Activated T-helper 1 cell treated with Interleukin-2 at 50 U/mL for 16 hours (primary cell): ENCODE measurements at places on chromosomes 16 and 17.
A peak's percentile ranks its signal among the peaks of the same experiment; 100 is the strongest.

- no peak for DNase-seq
Measured at GRCh38 chr17:17303847-17304490, 796 bp downstream of the NT5M start.

- no peak for DNase-seq
Measured at GRCh38 chr17:68908045-68908444, 47.1 kb downstream of the ABCA8 start.

- DNase-seq = no peak
Measured at GRCh38 chr16:27894386-27894785, 169.1 kb downstream of the GSG1L start.

DNA sequence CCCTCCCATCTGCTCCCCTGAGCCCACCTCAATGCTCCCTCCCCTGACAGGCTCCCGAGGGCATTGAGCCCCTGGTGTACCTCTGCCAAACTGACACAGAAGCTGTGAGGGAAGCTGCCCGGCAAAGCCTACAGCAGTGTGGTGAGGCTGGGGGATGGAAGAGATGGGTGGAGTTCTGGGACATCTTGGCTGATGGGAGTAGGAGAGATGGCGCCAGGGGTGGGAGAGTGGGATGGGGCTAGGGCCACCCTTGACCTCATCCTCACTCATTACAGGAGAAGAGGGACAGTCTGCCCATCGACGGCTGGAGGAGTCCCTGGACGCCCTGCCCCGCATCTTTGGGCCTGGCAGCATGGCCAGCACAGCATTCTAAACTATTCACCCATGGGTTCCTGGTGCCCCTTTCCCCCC, 16.2 kb upstream of the CTCF start:
- DNase-seq = no peak

DNA sequence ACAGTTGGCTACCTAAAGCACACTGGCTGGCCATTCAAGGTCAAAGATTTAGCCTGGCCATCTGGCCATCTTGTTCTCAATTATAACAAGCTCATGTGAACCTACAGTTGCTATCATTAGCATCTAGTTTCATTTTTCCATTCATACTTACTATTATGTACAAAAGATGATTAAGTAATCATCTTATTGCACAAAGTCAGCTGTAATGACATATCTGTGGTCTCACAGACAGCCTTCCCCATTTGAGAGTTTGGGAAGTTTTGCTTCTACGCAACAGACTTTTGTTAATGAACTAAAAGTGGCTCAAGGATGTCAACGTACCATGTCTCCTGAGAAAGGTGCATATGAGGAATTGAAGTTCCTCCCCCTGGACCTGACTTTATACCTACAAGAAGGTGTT, 51.3 kb downstream of the HS3ST3B1 start:
- DNase-seq = no peak

DNA sequence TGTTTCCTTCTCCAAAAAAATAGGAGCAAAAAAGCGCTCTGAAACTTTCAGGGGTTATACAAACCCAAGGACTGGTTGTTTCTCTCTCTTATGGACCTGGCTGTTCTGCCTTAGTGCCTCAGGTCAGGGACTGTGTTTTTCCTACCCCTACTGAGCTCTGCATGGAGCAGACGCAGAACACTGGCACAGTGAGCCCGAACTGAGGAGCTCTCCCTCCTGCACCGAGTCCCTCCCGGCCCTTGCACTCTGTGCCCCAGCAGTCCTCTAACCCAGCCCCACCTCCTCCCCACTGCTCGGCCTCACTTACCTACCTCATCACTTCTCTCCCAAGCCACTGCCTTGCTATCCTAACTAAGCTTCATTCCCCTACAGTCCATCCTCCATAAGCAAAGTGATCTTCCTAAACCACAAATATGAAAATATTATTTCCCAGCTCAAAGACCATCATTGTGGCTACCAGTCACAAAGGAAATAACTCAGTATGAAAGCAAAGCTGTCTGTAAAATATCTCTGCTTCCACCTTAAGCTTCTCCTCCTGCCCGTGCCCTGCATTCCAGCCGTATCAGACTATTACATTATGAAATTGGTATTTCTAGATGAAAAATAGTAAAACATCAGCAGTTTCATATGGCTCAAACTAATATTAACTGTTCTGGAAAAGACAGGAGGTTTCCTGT, 13.6 kb downstream of the MEIOB start:
- DNase-seq = no peak

GRCh38 chr16:56909527-56909979, 22.4 kb upstream of the HERPUD1 start:
- no peak for DNase-seq

DNA sequence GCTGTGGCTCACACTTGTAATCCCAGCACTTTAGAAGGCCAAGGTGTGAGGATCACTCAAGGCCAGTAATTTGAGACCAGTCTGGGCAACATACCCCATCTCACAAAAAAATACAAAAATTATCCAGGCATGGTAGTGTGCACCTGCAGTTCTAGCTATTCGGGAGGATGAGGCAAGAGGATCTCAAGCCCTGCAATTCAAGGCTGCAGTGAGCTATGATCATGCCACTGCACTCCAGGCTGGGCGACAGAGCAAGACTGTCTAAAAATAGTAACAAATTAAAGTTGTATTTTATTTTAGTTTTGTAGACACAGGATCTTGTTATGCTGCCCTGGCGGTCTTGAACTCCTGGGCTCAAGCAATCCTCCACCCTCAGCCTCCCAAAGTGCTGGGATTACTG, 18.2 kb downstream of the USP31 start:
- DNase-seq = no peak

DNA sequence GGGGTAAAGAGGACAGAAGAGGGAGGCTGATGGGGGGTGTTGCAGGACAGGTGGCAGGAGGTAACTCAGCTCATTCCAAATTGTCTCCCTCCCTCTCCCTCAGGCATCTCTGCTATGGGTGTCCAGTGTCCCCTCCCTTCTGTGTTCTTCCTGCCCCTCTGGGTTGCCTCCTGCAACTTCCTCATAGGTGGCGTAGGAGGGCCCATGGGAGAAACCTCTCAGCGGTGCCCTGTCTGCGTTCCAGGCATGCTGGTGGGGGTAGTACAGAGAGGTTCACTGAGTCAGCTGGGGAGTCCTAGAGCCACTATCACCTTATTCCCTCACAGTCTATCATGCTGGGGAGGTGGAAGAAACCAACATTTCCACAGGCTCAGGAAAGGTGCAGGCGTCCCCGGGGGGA, 14.7 kb upstream of the ODF4 start:
- DNase-seq = no peak

DNA sequence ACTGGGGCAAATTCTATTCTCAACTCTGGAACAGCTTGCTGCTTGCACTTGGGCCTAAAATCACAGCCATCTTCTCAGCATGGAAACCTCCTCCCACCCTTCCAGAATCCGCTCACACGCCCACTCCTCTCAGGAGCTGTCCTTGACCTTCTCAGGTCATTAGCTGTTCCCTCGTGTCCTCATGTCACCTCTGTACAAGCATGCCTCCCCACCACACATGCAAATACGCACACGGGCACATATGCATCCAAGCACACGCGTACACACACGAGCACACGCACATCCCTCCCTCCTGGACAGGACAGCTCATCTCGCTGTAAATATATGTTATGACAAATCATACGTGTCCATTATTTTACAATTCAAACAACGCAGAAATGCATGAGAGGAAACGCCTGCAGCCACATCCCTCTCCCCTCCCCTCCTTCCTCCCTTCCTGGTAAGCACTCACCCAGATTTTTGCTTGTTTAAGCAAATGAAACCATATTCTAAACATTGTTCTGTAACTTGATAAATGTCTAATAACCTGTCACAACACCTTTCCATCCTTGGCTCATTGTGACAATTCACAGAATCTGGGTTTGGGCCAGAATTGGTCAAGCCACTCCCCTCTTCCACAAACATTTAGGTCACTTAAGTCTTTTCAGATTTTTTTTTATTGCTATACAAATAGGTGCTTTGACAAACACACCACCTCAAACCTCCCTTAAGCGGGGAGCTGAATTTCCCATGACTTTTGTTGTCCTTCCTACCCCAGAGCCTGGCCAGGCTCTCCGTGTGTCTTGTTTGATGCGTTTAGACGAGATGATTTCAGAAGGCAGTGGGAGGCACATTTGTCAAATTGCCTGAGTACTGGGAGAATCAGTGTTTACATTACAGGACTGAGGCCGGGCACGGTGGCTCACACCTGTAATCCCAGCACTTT, 41.7 kb downstream of the DNAH17 start:
- DNase-seq = no peak

- no peak for DNase-seq
Measured at GRCh38 chr16:66961914-66962313, 848 bp downstream of the CES3 start.

- peak; percentile 37 for DNase-seq
Measured at GRCh38 chr17:42407289-42407836, 15.7 kb downstream of the CAVIN1 start.

GRCh38 chr16:56387396-56387795, 37.9 kb downstream of the AMFR start:
- DNase-seq = no peak

GRCh38 chr16:10390330-10390729, 4.5 kb downstream of the ATF7IP2 start:
- DNase-seq = no peak

DNA sequence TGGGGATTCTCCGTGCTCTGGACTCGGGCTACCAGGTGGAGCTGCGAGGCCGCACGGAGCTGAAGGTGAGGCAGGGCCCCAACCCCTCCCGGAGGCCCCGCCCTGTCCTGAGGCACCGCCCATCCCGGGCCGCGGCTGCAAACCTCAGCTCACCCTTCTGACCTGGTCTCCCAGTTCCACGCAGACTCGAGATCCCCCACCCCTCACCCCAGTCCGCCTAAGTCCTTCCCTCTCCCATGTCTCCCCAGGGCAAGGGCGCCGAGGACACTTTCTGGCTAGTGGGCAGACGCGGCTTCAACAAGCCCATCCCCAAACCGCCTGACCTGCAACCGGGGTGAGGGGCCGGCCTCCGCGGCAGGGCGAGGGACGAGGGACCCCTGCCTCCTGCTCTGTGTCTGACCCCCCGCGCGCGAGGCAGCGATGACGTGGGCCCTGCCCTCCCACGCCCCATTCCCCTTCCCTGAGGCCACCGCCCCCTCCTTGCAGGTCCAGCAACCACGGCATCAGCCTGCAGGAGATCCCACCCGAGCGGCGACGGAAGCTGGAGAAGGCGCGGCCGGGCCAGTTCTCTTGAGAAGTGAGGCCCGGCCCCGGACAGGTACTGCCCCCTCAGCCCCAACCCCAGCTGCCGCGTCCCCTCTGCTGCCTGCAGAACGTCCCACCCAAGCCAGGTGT, 13.7 kb downstream of the GUCY2D start:
- DNase-seq = no peak

- no peak for DNase-seq
Measured at GRCh38 chr17:54771409-54771915, 129.2 kb upstream of the TOM1L1 start.

- DNase-seq = no peak
Measured at GRCh38 chr16:85015481-85016187, 4.3 kb upstream of the ZDHHC7 start.

GRCh38 chr16:14505846-14506245, 124.2 kb downstream of the PARN start:
- no peak for DNase-seq

GRCh38 chr17:77521076-77521475, 380.3 kb downstream of the SEC14L1 start:
- no peak for DNase-seq

GRCh38 chr16:83212301-83212841, 585.6 kb downstream of the CDH13 start:
- DNase-seq = no peak

DNA sequence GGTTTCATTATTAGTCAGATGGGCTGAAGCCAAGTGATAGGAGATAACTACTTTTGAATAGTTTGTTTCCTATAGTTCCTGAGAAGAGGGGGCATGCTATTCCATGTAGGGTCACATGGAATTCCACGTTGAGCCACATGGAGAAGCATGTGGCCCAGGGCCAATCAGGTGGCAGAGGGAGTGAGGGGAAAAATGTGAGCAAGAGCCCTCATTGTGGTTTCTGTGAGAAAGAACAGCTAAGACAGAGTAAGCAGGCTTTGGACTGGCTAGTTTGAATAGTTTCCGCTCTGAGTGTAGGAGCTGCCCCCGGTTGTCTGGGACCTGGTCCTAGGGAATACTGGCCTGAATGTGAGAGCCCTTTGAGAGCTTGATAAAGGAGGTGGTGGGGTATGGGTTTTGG, 69.9 kb upstream of the CNTNAP4 start:
- DNase-seq = no peak

GRCh38 chr16:61148930-61149329, 887.3 kb downstream of the CDH8 start:
- no peak for DNase-seq
